ENCODE measurements at places on chromosomes 1 and 21.

GRCh38 chr1:92879316-92879968 lies 47.6 kb downstream of the RPL5 start:
- no peak for DNase-seq

DNA sequence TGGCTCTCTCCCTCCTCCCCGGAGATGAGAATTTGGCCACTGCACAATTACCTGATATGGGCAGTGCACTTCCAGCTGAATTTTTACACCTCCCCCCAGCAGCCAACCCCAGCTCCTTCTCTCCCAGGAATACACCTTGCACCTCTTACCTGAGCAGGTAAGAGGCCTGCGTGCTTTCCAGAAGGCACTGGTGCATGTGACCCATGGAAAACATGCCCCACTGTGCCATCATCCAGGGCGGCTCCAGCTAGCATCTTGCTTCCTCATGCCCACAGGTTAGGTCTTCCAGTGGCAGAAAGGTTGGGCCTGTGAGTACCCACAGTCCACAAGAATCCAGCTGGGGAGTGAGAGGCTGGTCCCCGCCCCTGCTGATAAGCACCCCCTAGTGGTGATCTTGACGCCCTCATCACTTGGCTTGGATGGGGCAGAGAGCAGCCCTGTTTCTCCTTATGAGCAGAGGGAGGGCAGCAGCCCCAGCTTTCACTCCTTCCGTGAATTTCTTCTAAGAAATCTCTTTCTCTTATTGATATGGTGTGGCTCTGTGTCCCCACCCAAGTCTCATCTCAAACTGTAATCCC lies 57.8 kb downstream of the EDARADD start:
- no peak for DNase-seq

DNA sequence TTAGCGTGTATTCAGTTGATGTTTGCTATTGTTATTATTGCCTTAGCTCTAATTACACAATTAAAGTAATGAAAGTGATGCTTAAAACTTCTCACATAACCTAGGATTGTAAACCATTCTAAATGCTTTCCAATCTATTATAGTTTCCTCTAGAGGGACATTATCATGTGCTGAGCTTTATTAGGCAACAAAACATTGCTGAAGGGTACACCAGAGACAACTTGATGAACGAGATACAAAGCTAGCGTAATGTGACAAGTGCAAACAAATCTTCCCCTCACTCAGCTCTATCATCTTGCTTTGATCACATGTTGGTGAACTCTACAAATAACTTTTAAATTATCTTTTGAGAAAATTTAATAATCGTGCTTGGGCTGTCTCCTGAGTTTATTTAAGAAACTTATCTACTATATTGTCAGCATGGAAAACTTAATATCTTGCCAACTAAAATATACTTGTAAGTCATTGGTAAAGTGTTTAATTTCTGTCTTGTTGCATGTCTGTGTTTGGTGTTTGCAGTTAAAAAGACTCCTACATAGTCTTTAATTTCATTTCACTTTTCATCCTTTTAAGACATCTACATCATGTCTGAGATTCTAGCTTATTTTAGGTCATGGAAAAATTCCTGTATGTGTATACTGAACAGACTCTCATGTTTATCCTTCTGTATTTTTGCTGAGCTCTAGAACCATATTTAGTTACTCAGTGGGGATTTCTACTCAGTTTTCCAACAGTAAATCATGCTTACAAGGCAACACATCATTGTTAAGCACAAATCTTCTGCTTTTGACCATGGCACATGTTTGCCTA lies 104.2 kb upstream of the ADAMTS5 start:
- DNase-seq = no peak

DNA sequence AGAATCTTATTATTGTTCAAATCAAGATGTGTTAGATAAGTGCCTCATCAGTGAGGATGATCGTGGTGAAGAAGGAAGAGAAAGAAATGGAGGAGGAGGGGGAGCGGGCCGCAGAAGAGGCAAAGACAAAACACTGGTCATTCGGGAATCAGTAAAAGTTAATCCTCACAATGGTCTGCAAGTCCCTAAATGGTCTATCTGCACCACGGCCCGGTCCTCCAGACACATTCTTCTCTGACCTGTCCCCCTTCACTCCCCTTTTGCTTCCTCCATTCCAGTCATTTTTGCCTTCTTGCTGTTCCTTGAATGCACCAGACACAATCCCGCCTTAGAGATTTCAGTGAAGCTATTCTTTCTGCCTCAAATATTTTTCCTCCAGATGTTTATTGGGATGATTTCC lies 240.1 kb upstream of the ADGRL2 start:
- no peak for DNase-seq

DNA sequence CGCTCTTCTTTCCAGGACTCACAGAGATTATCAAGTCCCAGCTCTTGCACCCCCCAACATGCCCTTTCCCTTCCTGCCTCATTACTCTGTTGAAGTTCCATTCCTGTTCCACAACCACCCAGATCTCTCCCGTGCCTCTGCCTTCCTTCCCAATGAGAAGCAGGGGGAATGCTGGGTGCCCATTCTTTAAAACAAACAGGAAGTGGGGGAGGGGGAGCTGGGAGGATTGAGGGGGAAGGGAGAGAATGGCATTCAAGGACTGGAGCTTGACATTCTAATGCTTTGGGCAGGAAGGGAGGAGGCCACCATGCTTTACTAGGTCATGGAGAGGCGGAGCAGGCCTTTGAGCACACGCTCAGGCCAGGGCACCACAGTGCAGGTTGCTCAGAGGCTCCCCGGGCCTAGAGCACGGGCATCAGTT lies 150.3 kb upstream of the IRF2BP2 start:
- DNase-seq = no peak

- DNase-seq = no peak
These were observed 3.6 kb downstream of the ADPRS start for GRCh38 chr1:36092166-36092797.

DNA sequence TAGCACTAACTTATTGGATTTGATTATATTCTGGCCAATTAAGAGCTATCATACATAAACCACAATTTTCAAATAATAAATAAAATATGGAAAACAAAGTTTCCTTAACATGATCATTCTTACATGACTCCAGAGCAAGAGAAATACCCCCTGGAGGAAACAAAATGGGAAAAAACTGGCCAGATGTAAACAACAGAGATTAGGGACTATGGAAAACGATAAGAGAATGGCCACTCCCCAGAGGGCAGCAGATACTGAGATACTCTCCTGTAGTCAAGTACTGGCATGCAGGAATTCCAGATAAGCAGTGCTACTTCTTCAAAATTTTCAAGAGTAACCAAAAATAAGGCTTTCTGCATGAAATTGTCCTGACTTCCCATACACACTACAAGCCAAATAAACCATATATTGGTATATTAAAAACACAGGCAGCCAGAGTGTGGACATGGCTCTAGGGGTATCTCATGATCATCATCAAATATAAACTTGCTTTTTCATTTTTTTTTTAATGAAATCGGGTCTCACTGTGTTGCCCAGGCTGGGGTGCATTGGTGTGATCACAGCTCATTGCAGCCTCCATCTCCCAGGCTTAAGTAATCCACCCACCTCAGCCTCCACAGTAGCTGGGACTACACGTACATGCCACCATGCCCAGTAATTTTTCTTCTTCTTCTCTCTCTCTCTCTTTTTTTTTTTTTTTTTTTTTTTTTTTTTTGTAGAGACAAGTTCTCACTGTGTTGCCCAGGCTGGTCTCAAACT lies 118.5 kb downstream of the EIF4G3 start:
- DNase-seq = no peak

DNA sequence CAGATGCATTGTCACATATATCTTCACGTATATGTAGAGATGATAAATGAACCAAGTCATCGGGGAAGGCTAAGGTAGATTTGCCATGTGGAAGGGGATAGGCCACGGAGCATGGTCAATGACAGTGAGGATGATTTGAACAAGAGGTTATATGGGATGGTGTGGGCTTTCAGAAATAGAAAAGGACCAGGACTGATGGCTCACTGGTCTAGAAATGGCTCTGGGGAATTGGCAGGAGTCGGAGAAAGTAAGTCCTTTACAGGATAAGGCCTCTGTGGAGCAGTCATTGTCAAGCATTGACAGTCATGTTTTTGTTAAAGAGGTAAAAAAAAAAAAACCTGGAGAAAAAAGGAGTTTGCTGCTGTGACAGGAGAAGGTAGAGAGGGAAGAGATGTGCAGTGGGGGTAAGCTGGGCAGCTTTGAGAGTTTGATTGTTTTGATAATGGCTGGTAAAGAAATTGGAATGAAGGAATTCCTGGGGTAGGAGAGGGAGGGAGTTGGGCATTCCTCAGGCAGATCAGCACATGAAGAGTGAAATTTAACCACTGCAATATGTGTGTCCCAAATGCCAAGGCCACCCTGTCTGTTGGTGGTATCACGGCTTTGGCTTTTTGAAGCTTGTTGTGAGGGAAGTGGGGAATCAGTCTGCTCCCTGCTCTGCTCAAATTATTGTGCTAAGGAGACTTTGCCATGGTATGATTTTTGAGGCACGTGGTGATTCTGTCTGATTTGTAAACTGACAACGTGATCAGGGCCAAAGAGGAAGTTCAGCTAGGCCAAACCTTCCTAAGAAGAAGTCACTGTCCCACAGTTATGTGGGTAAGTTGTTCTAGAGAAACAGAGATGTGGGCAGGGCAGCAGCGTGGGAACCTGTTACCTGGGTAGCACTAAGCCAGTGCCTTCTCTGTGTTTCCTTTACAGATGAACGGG lies 26.0 kb downstream of the MACF1 start:
- no peak for DNase-seq

- DNase-seq = no peak
These were observed 75.2 kb upstream of the B3GALT5 start for GRCh38 chr21:39537571-39537970.

- DNase-seq = no peak
These were observed 27.1 kb downstream of the SLC45A1 start for GRCh38 chr1:8344893-8345507.

- no peak for DNase-seq
These were observed 54.3 kb upstream of the SERBP1 start for GRCh38 chr1:67484492-67484891.

DNA sequence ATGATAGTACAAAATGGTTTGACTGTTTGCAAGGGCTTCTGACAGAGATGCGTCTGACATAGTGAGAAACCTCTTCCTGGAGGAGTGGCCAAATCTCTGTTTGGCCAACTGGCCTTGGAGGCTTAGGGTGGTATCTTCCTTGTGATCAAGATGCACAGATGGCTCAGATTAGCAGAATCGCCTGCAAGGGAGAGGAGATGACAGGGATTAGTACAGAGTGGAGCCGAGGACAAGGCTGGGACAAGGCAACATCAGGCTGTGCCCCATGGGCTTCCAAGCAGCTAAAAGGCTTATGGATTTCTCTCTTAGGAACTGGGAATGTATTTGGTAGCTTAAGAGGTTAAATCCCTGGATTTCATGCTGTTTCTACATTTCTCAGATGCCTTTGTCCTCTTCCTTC lies 379.1 kb downstream of the SIPA1L2 start:
- DNase-seq = no peak

GRCh38 chr1:8661185-8662110 lies 156.0 kb downstream of the RERE start:
- peak; percentile 44 for DNase-seq

DNA sequence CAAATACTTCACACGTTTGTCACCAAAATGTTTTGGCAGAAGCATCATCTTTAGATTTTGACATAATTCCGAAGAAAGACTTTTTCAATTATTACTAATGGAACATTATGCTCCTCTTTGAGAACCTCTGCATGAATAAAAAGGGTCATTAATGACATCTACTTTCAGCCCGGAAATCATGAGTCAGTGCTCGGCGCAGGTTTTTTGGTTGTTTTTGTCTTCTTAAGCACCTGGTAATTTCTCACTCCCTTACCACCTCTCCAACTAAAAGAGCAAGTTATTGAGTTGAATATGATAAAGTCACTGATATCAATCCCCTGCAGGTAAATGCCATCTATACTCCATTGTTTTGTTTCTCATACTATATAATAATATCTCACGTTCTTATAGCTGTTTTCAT lies 113.0 kb upstream of the PBX1 start:
- no peak for DNase-seq

GRCh38 chr1:203772836-203773235 lies 7.9 kb downstream of the LAX1 start:
- DNase-seq = no peak

- no peak for DNase-seq
These were observed 44.6 kb upstream of the LYST start for GRCh38 chr1:235911300-235911662.

- no peak for DNase-seq
These were observed 119.1 kb upstream of the RUNX3 start for GRCh38 chr1:25049190-25049589.

DNA sequence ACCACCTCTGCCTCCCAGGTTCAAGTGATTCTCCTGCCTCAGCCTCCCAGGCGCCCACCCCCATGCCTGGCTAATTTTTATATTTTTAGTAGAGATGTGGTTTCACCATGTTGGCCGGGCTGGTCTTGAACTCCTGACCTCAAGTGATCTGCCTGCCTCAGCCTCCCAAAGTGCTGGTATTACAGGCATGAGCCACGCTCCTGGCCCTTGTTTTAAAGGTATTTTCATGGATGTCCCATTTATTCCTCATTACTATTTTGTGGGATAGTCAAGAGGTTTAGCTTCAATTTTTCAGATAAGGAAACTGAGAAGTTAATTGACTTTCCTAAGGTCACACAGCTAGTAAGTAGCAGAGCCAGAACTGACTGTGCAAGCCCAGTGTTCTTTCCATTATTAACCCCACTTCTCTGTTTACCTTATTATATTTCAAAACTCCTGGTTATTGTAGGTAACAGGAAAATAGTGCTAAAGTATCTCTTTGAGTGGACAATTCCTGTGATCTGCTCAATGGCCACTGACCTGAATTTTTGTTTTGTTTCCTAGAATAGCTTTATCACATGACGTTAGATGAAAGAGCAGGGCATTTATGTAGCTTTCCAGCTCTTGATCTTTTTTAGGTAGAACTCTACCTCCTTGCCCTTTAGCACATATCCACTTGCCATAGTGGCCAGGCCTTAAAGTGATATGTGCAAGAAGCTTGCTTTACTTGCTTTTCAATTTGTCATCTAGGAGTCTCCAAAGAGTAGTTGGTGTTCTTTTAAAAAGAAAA lies 13.6 kb downstream of the ZYG11B start:
- no peak for DNase-seq

GRCh38 chr1:20440785-20441200 lies 45.2 kb downstream of the CAMK2N1 start:
- DNase-seq = peak; percentile 11

DNA sequence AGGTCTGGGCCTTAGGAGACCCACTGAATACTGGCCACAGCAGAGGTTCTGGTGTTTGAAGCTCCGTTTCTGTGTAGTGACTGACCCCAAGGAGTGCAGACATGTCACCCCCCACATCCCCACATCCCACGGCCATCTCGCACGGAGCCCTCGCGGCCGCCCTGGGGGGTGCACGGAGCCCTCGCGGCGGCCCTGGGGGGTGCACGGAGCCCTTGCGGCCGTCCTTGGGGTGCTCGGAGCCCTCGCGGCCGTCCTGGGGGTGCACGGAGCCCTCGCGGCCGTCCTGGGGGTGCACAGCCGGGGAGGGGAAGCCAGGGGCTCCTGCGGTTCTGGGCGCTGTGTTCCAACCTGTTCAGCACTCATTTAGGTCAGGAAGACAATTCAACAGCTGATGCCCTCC lies 68.4 kb downstream of the SCCPDH start:
- no peak for DNase-seq

GRCh38 chr1:228691926-228692325 lies 43.4 kb upstream of the RHOU start:
- DNase-seq = no peak

Measured in stimulated activated CD4-positive, alpha-beta T cell treated with anti-CD3 and anti-CD28 coated beads, Interleukin-1b, Interleukin-23, amount 100 ng/mL, for 24 hours (primary cell).